ENCODE measurements at places on chromosomes 1 and 21. TPM values are rescaled to one million over a fixed set of nuclear protein-coding genes. Genes with fewer than 3 reads are reported as not detected.

BRDT gene
- 16.2 TPM for total RNA-seq

RPS6KA1 gene
- 87.5 TPM for total RNA-seq

LCE6A gene
- total RNA-seq = not detected

TSPAN1 gene
- 322 TPM for total RNA-seq

DAB1 gene
- 0.64 TPM for total RNA-seq

KIF17 gene
- total RNA-seq = 1.6 TPM

CFAP107 gene
- not detected for total RNA-seq

RYR2 gene
- 6.7 TPM for total RNA-seq

KRTAP19-1 gene
- not detected for total RNA-seq

S100A7 gene
- total RNA-seq = not detected

A3GALT2 gene
- not detected for total RNA-seq

CNR2 gene
- total RNA-seq = not detected

ATP1A4 gene
- 2.8 TPM for total RNA-seq

PLEKHG5 gene
- total RNA-seq = 11.6 TPM

SAMD11 gene
- total RNA-seq = 4.5 TPM

OR6K3 gene
- total RNA-seq = not detected

DUSP10 gene
- total RNA-seq = 5.8 TPM

NEXN gene
- total RNA-seq = 14.1 TPM

ERG gene
- total RNA-seq = 11.2 TPM

TDRD10 gene
- 0.46 TPM for total RNA-seq

LY9 gene
- 1.7 TPM for total RNA-seq

LEFTY2 gene
- total RNA-seq = not detected

ALX3 gene
- 0.74 TPM for total RNA-seq
